ENCODE measurements at places on chromosomes 3 and 15. TPM values are rescaled to one million over a fixed set of nuclear protein-coding genes. Genes with fewer than 3 reads are reported as not detected.
A peak's percentile ranks its signal among the peaks of the same experiment; 100 is the strongest.

IL12A gene
- 0.19 TPM for total RNA-seq

- no peak for DNase-seq
Measured at GRCh38 chr3:194570235-194570634, 63.0 kb downstream of the TMEM44 start.

GRCh38 chr3:197540961-197541377, 14.8 kb downstream of the BDH1 start:
- no peak for DNase-seq

DNA sequence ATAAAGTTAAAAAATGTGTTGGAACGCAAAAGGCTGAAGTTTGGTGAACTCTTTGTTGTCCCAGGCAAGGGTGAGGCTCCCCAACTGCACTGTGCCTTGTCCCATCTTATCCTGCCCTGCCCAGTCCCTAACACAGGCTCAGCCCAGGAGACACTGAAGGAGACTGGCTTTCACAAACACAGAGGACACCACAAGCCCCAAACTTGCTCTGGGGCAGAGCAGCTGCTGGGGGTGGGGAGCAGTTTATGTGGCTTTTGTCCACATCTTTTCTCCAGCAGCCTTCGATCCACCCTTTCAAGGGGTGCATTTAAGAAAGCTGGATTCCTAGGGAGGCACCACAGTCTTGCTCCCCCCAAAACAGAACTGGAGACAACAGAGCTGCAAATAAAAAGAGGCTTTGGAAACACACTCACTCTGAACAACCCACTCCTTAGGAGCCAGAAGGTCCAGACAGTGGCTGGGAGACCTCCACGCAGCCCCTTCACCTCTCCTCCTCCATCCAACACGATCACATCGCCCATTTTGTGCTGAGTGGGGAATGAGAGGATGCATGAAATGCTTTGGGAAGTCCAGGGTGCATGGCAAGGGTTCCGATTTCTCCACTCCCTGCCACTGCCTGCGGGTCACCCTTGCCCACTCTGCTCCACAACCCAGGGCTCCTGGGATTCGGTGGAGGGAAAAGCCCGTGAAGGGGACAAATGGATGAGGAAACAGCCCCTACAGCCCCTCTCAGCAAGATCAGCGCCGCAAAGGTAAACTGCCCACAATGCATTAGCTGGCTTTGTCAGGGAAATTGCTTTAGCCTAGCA, 260.5 kb upstream of the TLE3 start:
- no peak for DNase-seq

CPB1 gene
- not detected for total RNA-seq

DNA sequence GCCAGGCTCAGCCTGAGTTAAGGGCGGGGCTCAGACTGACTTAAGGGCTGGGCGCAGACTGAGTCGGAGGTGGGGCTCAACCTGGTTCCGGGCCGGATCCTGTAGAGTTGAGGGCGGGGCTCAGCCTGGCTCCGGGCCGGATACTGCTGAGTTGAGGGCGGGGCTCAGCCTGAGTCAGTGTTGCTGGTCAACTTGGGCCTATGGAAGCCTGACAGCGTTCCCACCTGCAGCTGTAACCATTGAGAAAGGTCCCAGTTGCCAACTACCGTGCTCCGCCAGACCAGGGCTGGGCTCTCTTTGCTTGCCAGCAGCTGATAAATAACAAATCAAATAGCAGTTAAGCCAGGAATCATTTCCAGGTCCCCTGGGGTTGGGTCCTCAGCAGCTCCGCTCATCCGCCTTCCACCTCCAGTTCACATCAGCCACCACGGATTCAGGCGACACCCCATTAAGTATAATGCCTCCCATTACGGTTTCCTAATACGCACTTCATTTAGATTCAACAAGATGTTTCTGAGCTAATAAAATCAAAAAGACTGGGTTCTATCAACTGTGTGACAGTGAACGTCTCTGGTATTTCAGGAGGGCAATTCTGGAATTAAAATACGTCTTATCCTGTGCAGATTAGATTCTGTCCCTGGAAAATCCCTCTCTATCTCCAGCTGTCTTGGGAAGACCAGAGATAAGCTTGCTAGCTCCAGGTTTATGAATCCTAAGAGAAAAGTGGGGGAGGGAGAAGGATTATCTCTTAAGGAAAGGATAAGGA, 7.3 kb downstream of the GRIP2 start:
- no peak for DNase-seq

GRCh38 chr3:192637803-192638202, 89.5 kb downstream of the FGF12 start:
- DNase-seq = no peak

TMEM108 gene
- not detected for total RNA-seq

GRCh38 chr3:8571256-8571655, 69.6 kb downstream of the LMCD1 start:
- no peak for DNase-seq

DNA sequence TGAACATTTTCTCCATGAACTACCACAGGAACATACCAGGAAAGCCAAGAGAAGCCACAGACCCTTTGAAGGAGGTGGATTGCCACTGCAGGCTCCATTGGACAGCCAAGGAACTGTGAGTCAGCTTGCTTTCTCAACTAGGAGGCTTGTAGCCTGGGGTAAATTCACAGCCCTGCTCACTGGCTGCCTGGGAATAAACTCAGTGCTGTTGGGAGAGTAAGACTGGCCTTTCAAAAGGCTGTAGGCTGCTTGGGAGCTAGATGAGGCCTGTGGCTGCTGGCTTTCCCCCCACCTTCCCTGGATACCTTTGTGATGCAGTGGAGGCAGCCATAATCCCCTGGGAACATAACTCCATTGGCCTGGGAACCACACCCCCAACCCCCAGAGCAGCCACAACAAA, 223.5 kb upstream of the RBMS3 start:
- no peak for DNase-seq

DNA sequence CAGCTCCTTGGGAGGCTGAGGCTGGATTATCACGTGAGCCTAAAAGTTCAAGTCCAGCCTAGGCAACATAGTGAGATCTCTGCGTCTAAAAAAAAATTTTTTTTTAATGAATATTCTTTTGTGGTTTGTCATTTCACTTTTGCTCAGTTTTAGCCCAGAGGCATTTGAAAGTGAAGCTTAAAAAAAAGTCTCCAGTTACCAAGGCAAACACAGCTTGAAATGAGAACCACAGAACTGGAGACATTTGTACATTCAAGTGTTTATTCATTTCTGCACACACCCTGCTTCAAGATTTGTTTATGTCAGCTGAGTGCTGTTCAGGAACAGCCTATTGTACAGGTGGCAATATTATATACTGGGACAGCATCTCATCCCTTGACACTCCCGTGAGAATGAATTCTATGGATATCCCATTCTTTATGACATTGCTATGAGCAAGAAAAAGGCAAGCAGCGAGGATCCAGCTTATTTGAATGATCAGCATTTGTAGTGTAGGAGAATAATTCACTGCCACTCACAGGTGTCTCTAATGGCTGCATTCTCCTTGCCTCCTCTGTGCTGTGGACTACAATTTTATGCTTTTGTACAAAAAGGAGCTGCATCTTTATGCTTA, 444.8 kb upstream of the GRM7 start:
- DNase-seq = no peak

CLCN2 gene
- 5.7 TPM for total RNA-seq

- no peak for DNase-seq
Measured at GRCh38 chr3:184414418-184415202, 34.8 kb downstream of the CHRD start.

DNA sequence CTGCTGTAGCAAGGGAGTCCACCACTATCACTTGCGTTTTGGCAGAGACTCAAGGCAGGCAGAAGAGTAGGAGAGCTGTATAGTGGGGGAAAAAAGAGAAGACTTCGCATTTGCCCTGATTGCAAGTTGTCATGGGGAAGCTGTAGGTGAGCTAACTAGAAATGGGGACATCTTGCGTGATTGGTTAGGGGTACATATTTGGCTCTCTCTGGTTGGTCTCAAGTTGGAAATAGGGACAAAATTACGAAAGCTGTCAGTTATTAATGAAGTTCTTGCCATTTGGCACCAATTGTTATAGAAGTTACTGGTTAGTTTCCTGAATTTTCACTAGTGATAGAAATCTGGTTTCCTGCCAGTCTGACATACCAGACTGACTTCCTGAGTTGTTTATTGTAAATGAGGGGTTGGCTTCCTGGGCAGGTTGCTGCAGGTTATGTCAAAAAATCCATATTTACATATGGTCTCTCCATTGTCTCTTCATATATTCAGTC, 8.2 kb upstream of the SENP7 start:
- DNase-seq = no peak

BFSP2 gene
- not detected for total RNA-seq

- DNase-seq = peak; percentile 55
Measured at GRCh38 chr3:9179826-9180763, 69.4 kb downstream of the SRGAP3 start.

DNA sequence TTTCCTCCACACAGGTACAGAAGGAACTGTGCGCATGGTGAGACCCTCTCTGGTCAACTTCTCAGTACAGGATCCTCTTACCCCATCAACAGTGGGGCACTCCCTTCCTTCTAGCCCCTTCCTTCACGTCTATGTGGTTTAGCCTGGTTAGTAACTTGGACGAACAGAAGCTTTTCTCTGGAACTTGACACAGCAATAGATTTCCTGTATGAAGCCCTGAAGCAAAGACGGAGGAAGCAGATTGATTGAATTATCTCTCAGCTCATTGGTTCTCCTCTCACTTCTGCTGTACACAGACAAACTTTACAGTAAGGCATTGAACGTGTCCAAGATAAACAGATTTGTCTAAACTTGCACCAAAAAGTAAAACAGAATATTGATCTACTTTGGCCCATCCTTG, at the start of gene CD200R1:
CD200R1 (minus strand) TSS at position 210 of the 400 bp plus-strand sequence. CDS start 246 bp downstream, outside the sequence.
- no peak for DNase-seq

SIDT1 gene
- total RNA-seq = 50.6 TPM

GRCh38 chr3:163547014-163547685, 1531.1 kb downstream of the SI start:
- no peak for DNase-seq

DNA sequence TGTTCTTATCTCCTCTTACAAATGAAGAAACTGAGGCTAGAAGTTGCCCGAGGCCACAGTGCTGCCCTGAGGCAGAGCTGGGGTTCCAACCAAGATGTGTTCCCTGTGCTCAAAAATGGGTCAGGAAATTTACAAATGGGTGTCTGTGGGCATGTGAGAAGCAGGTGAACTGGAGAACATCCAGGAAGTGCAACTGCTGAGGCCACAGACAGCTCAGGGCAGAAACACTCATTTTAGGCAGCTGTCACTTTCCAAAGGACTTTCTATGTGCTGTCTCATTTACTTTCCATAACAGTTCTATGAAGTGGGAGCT, 47.2 kb upstream of the ATP2B2 start:
- no peak for DNase-seq

GRCh38 chr3:150132101-150132749, 161.5 kb upstream of the PFN2 start:
- DNase-seq = no peak

DNA sequence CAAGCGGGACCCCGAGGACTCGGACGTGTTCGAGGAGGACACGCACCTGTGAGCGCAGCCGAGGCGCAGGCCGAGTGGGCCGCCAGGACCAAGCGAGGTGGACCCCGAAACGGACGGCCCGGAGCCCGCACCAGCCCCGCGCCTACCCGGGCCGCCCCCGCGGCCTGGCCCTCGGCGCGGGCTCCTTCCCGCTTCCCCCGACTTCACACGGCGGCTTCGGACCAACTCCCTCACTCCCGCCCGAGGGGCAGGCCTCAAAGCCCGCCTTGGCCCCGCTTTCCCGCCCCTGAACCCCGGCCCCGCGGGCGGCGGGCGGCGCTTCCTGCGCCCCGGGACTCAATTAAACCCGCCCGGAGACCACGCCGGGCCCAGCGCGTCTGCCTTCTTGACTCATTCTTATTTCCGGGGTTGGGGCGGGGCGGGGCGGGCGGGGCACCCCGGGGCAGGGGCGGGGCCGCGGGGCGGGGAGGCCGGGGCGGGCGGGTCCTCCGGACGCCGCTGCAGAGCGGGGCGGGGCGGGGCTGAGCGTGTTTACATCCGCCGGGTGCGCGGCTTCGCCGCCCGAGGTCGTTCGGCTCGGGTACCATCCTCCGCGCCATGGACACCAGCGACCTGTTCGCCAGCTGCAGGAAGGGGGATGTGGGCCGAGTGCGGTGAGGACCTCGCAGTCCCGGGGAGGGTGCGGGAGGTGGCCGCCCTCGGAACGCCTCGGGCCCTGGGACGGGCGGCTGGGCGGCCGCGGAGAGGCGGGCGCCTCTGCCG, at the start of gene ABTB1:
ABTB1 (plus strand) TSS at position 524 of the 762 bp plus-strand sequence; CDS start at position 598, 74 bp downstream.
- DNase-seq = peak; percentile 90

- DNase-seq = no peak
Measured at GRCh38 chr15:55816017-55816416, 73.1 kb upstream of the PRTG start.

- DNase-seq = no peak
Measured at GRCh38 chr15:96262097-96262496, 68.4 kb upstream of the NR2F2 start.

C3orf22 gene
- not detected for total RNA-seq

- DNase-seq = no peak
Measured at GRCh38 chr3:57855281-57855680, 99.2 kb downstream of the SLMAP start.

DNA sequence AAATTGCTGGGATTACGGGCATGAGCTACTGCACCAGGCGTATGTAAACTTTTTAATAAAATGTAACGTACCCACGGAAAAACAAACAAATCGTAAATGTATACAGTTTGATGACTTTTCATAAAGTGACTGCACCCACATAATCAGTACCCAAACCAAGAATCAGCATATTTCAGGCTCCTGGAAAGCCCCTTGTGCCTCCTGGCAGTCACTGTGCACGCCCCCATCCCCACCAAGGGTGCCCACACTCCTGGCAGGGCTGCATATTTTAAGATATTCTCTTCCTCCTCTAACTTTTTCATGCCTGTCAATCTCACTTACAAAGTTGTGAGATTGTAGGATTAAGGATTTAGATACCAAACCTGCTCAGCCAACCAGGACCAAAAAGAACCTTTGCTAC, 305.5 kb downstream of the SHQ1 start:
- DNase-seq = no peak

HCLS1 gene
- total RNA-seq = 316 TPM

All from activated naive CD8-positive, alpha-beta T cell treated with anti-CD3 and anti-CD28 coated beads, Interleukin-2, amount 10 ng/mL, durations not matched to agents 7 days and 5 days (primary cell).